Gastrocnemius medialis (tissue), 4 donors: ENCODE measurements at places on chromosomes 11 and 22. TPM values are rescaled to one million over a fixed set of nuclear protein-coding genes. Genes with fewer than 3 reads are reported as not detected.
A peak's percentile ranks its signal among the peaks of the same experiment; 100 is the strongest.

DNA sequence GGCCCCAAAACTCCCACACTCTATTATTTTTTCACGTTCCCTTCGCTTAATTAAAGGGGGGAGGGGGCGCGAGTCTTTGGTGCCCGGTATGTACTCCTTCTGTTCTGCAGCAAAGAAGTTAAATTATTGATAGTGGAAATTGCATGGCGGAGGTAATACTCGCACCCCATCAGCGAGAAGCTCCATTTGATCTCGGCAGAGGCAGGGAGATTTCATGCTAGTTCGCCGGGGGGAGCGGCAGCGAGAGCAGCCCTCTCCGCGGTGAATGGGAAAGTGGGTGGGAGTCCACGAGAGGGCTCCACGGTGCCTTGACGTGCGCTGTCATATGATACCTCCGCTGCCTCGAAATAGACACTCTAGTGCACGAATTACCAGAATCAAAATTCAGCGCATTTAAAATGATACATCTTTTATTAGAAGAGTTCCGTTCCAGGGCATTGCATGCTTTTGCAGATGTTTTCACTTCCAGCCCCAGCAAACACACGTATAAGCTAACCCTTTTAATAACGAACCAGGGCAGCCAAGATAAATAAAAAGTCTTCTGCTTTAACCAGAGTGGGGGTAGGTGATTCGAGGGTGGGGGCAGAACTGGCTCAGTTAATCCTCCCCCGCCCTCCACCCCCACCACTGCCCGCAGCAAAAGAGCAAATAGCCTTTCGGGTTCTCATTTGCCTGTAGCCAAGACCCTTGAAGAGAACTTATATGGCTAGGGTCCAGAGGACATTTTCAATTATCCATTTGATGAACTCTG is 1.3 kb upstream of the BDNF start:
- no peak for DNase-seq

- no peak for DNase-seq
Observed at GRCh38 chr11:2793701-2794045, 91.9 kb downstream of the CDKN1C start.

GRCh38 chr22:43408009-43408408 is 3.8 kb upstream of the MPPED1 start:
- no peak for DNase-seq

GRCh38 chr11:12135185-12135584 is 24.8 kb downstream of the MICAL2 start:
- no peak for DNase-seq

GRCh38 chr11:73140213-73141030 is 1.7 kb downstream of the FCHSD2 start:
- no peak for DNase-seq

DNA sequence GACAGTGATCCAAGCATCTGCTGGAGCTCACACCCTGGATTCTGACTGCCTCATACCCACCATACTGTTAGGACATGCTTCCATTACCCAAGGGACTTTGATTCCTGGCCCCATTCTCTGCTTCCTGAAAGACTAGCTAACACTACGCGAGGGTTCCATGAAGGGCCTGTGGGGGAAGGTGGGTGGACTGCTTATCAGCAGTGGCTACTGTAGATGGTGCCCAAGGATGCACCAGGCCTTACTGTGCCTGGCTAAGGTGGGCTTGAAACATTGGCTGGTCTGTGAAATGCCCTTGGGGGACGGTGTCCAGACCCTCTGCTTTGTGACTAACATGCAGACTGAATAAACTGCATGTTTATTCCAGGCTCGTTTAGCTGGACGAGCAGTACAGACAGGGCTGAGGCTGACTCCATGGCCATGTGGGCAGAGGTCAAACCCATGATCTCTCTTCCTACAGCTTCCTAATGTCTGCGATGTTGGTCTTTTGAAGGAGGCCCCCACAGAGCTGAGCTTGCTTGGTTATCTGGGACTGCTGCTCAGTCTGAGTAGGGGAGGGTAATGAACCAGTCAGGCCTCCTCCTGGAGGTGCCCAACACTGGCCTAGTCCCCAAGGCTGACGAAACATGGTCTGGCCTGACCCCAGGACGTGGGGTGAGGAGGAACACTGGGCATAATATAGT is 48.3 kb upstream of the PHOX2A start:
- no peak for DNase-seq

API5 gene
- 55.9 TPM for total RNA-seq

DNA sequence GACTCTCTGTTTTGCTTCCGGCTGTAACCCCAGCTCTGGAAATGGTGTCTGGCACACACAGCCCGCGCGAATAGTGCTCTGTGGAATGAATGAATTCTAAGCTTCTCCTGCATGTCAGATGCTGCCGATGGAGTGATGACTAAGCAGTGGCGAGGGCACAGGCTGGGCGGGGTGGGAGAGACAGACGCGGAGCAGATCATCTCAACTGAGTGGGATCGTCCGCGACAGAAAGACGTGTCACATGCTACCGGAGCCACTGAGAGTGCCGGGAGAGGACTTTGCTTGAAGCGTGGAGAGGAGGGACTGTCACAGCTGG is 334.5 kb downstream of the CTTN start:
- DNase-seq, result no peak

GRCh38 chr11:33721426-33721825 is 14.8 kb downstream of the CD59 start:
- DNase-seq, result peak; percentile 75

- no peak for DNase-seq
Observed at GRCh38 chr22:17205432-17205831, 13.8 kb downstream of the ADA2 start.

FAM83F gene
- total RNA-seq, result not detected

GPR83 gene
- 0.36 TPM for total RNA-seq

DNA sequence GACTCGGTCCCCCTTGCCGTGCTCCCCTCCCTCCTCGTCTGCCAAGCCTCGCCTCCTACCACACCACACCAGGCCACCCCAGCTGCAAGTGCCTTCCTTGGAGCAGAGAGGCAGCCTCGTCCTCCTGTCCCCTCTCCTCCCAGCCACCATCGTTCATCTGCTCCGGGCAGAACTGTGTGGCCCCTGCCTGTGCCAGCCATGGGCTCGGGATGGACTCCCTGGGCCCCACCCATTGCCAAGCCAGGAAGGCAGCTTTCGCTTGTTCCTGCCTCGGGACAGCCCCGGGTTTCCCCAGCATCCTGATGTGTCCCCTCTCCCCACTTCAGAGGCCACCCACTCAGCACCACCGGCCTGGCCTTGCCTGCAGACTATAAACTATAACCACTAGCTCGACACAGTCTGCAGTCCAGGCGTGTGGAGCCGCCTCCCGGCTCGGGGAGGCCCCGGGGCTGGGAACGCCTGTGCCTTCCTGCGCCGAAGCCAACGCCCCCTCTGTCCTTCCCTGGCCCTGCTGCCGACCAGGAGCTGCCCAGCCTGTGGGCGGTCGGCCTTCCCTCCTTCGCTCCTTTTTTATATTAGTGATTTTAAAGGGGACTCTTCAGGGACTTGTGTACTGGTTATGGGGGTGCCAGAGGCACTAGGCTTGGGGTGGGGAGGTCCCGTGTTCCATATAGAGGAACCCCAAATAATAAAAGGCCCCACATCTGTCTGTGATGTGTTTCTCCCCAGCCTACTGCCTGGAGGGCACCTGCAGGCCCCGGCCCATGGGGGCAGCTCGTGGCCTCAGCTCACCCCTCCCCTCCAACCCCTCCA is 29.8 kb downstream of the CAPN1 start:
- no peak for DNase-seq

- no peak for DNase-seq
Observed at GRCh38 chr11:30326114-30326778, 3.3 kb downstream of the ARL14EP start.

DNA sequence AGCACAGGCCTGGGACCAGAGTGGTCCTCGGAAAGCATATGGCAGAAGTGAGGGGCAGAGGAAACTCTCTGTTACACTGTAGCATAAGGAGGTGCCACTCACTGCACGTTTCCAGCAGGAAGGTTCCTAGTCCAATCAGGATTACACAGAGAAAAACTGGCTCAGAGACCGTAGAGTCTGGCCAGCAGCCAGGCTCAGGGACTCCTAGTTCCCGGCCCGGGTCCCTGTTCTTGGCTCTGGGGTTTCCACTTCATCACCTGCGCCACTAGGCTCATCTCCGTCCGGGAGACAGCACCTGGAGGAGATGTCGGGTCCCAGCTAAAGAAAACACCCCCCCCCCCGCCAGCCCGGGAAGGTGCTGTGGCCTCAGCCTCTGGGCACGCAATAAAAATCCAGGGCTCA is 1.1 kb downstream of the TTLL12 start:
- DNase-seq, result peak; percentile 15

RFPL1 gene
- not detected for total RNA-seq

DNA sequence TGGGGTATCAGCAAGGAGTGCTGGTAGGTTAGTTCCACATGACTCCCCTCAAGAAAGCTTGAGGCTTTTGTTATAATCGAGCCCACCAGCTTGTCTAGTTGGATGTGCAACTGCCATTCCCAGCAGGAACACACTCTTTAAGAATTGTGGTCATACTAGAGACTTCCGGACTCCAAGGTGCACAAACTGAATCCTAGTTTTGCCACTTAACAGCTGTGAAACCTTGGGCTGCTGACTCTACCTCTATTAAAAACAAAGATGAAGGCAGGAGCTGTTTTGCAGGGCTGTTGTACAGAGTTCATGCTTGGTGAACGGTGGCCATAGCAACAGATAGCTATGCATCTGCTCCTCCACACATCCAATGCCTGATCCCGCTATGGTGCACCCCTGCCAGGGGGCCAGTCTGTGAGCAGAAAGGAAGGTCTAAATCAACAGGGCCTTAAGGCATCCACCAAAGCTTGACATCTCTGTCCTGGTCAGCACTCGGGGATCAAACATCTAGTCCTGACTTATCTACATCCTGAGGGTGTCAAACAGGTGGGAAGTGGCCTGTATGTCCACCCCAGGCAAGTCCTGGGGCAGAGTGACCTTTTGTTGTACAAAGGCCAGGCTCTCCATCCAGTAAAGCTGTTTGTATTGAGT is 36.4 kb downstream of the DKK3 start:
- DNase-seq, result no peak

DNA sequence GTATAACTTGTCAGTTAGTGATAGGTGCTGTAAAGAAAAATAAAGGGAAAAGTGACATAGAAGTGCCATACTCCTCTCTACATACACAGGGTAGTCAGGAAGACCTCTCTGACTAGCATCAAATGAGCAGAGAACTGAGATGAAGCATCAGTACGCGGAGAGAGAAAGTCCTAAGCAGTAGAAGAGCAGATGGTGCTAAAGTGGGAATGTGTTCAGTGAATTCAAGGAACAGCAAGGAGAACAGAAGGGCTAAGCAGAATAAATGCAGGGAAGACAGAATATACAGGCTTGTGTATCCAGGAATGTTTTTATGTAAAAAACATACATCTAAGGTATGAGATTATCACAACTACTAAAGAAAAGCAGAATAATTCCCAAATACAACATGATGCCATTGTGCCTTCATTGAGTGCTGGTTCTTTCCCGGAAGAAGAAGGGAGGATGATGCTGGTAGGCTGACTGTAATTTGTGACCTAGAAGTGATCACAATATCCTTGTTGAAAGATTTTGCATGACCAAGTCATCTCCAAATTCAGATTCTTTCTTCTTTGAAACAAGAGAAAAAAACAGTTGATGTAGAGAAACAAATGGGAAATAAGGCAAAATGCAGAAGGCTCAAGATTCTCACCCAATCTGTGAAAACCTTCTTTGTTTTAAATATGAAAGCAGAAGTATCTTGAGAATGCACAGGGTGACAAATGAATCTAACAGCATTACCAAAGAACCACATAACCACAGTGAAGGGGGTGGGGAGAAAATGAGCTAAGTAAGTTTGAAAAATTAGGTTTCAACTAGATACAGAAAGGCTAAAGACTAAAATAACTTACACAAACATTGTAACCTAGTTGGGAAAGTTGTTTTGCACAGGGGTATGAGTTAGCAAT is 20.5 kb downstream of the MRE11 start:
- no peak for DNase-seq

ACR gene
- total RNA-seq, result not detected

GRCh38 chr11:69054397-69055211 is 5.9 kb downstream of the TPCN2 start:
- DNase-seq, result no peak

- no peak for DNase-seq
Observed at GRCh38 chr22:42651134-42651533, 1.9 kb upstream of the CYB5R3 start.

OR52E1 gene
- not detected for total RNA-seq

NNMT gene
- 181 TPM for total RNA-seq

FLRT1 gene
- not detected for total RNA-seq
